ENCODE measurements at places on chromosomes 6 and 20.

- DNase-seq, result no peak
These were observed 54.6 kb upstream of the ECHDC1 start for GRCh38 chr6:127397729-127398630.

GRCh38 chr6:124298730-124299129 lies 495.1 kb downstream of the NKAIN2 start:
- no peak for DNase-seq

- no peak for DNase-seq
These were observed 2.5 kb downstream of the RPL10A start for GRCh38 chr6:35470663-35471120.

- DNase-seq, result no peak
These were observed 10.6 kb upstream of the TUBB2B start for GRCh38 chr6:3237761-3238662.

DNA sequence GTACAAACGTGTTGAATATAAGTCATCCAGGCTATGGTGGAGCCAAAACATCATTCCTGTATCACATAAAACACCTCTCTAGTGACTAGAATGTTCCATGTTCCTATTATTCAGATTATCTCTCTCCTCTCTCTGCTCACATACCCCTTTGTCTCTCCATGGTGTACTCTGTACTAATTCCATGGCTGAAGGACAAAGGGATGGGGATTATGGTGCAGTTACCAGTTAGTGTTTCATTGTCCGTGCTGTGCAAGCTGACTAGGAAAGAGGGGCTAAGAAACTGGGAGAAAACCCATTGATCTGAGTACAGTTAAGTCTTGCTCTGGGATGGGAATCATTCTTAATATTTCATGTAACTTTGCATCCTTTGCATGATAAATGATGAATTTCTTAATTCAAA lies 397.4 kb upstream of the NOX3 start:
- no peak for DNase-seq

DNA sequence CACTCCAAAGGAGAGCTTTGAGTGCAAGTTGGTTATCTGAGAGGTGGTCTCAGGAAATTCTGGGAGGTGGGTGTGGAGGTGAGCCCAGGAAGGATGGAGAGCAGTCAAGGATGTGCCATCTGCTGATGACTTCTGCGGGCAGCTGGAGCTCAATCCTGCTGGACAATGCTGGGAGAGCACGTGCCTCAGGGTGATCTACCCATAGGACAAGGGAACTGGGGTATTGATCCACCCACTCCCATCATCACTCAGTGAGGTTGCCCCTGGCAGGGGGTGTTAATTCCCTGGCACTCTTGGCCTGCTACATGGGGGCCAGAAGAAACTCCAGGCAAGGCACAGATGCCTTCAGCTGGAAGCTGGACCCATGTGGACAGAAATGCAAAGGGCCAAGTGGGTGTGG lies 7.1 kb upstream of the ZBP1 start:
- DNase-seq, result no peak

DNA sequence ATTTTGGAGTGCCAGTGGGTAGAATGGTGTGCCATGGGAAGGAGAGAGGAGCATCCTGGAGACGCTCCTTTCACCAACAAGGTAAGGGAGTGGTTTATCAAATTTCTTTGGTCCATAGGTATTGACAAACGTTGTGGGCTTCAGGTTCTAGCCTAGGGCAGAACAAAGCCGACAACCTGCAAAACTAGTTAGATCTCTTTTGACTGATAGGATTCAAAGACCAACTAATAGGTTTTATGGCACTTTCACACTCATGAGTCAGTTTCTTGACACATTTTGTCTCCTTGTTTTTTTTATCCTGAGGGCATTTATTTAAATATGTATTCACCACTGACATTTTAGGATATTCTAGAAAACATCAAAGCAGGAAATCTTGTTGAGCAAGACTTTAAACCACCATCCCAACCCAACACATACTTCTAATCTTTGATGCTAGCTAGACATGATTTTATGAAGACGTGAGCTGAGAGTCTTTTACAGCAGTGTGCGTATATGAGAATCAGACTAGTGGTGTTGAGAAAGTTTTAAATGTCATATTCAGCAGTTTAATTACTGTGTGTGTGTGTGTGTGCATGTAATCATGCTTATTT lies 370.4 kb upstream of the HSF2 start:
- DNase-seq, result no peak

GRCh38 chr6:136404007-136404406 lies 114.4 kb upstream of the BCLAF1 start:
- no peak for DNase-seq

DNA sequence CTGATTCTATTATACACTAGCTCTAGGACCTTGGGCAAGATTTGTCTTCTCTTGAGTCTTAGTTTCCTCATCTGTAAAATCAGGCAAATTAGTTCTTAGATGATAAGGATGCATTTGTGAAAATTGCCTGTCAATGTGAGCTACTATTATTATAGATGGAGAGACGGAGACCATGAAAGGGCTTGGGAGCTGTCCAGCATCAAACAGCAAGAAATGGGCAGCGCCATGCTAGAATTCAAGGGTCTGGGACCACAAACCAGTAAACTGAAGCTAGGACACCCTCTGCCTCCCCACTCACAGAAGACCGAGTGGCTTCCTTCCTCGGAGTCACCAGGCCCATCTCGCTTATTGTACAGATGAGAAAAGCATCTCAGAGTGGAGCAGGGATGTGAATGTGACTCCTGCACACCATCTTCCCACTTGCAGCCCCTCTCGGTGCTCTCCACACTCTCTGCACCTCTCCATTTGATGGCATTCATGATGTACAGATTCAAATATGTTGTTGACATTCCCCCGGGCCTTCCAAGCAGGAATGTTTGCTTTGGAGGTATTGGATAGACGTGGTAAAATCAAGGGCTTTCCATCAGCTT lies 24.1 kb upstream of the BPIFA3 start:
- no peak for DNase-seq

GRCh38 chr6:118320652-118321051 lies 227.4 kb upstream of the PLN start:
- DNase-seq, result no peak

DNA sequence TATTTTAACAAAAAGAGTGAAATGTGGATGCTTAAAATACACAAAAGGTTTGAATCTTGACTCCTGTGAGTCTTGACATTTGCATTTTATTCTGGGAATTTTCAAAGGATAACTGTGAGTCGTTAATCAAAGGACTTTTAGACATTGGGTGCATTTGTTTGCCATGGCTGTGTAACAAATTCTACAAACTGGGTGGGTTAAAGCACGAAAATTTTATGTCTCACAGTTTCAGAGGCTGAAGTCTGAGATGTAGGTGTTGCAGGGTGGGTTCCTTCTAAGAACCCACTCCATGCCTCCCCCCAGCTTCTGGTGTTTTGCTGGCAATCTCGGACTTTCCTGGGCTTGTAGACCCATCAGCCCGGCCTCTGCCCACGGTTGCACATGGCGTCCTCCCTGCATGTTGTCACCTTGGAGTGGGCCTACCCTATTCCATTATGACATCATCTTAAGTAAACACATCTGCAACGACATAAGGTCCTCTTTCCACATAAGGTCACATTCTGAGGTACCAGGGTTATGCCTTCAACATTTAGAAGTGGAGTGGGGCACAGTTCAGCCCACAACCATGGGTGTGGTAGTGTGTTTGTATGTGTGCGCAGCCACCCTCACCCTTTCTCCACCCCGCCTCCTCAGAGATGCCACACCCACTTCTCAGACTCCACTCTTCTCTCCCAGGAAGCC lies 113.1 kb downstream of the FOXA2 start:
- no peak for DNase-seq

DNA sequence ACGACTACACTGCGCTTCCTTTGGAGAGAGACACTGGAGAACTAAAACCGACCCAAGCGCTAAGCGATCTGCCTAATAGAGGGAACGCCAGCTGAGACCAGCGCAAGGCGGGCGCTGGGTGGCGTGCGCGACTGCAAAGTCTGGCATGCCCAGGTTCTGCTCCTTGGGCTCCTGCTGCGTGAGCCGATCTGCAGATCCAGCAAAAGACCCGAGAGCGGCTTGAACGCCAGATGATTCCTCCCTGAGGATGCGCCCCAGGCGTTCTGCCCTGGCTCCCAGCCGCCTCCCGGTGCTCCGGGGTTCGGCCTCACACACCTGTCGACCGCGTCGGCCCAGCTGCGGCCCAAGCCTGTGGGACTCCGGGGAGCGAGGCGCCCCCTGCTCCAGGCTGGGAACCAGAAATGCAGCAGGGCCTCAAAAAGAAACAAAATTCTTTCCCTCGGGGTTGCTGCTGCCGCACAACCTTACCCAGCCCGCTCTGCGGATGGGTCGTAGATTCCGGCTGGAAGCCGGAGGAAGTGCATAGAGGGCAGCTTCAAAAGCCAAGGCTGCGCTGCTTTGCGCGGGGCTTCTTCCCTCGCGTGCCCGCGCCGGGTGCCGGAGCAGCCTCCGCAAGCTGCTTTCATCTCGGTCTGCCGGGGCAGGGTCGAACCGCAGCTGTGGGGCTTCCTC lies 17.9 kb upstream of the PRDM13 start:
- DNase-seq, result peak; percentile 52

DNA sequence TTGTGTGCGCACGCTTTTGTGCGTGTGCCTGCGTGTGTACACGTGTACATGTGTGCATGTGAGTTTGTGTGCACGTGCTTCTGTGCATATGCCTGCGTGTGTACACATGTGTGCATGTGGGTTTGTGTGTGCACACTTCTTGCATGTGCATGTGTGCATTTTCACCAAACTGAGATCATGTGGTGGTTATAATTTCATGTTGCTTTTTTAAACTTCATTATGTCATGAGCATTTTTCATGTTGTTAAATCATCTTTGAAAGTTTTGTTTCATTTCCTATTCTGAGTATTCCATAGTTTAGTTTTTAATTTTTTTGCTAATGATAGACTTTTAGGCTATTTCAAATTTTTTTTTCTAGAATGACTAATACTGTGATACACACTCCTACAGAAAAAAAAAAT lies 6.4 kb upstream of the CST3 start:
- no peak for DNase-seq

DNA sequence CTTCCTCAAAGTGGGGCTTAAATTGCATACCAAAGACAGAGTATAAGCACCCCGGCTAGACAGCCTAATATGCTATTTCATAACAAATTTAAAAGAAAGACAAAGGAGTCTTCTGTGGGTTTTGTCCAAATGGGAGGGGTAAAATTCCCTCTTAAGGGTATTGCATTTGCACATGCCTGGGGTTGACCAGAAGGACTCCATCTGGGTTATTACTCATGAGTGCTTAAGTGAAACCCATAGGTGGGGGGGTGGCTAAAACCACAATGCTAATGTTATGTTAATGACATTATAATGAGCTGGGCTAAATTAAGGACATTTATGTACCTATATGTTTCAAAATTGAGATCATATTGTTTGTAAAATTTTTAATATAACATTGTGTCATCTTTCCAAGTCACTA lies 15.0 kb downstream of the IMPG1 start:
- DNase-seq, result no peak

DNA sequence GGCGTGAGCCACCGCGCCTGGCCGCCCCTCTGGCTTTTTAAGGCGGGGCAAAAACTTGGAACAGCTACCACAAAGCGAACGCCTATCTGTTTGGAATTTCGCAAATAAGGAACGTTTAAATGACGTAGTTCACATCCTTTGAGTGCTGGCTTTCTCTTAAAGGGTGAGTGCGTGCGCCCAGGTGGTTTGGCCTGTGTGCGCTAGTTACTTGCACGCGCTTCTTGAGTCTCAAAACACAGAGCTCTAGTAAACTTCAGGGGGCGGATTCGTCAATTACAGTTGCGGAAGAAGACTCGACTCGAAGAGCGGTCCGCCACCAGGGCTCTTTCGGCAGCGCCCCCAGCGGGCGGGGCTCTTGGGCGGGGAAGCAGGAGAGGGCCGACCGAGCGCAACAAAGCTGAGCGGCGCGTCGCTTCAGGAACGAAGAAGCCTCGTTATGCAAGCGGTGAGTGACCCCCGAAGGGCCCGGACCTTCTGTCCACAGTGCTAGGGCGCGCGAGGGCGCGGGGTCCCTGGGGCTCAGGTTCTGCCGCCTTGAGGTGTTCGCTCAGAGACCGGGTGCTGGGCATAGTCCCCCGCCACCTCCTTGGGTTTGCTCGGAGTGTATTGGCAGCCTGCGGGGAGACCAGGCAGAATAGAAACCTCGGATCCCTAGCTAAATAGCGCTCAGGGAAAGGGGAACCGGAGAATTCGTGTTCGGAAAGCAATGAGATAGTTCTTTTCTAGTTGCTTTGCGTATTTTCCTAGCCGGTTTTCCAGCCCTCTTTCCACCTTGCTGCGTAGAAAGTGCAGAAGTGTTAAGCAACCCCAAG lies at the start of gene SYCP2L:
Gene SYCP2L, plus strand, starts transcription at position 362 of the 812 bp plus-strand sequence. Its CDS starts 75 bp downstream, at position 437.
- no peak for DNase-seq

- DNase-seq, result no peak
These were observed 104.7 kb downstream of the ARMC2 start for GRCh38 chr6:108952776-108953486.

GRCh38 chr6:144305567-144305966 lies 20.4 kb downstream of the UTRN start:
- no peak for DNase-seq

DNA sequence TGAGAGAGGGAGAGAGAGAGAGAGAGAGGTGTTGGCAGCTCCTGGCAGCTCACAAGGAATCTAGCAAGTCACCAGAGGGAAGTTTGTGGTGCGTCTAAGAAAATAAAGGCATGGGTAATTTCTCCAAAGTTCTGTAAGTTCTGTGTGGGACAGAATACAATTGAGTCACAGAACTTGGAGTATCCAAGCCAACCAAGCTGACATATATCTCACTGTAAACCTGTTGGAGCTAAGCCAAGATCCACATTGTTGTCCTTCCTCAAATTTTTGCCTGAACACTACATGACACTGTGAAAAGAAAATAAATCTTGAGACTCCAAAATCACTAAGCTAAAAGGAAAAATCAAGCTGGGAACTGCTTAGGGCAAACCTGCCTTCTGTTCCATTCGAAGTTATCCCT lies 436.7 kb downstream of the MEI4 start:
- DNase-seq, result no peak
